H9 (cell line): ENCODE measurements at places on chromosomes 5 and 9.

- peak; percentile 41 for DNase-seq
Observed at GRCh38 chr5:152246401-152246800, 158.7 kb downstream of the NMUR2 start.

DNA sequence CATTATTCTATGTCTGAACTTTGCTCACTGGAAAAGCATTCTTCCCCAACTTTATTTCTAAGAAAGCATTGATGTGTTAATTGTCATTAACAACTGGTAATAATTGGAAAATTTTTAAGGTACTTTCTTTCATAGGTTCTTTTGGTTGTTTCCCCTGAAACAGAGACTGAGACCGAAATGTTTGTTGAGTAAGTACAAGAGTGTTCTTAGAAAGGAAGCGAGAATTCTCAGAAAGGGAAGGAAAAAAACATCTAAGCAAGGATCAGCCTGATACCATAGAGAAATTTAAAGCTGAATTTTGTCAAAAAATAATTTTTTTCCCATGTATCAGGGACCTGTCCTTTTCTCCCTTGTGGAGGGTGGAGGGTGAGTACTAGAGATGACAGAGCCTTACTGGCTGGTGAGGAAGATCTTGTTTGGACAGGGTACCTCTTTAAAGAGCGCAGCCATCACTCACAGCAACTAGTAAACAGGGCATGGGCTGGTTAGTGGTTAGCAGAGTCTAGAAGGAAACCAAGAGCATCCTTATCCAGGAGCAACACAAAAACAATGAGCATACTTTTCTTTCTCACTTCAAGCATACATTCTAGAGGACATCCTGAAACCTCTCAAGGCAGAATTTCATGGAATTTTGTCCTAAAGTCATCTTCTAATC, 898.5 kb downstream of the DNAH5 start:
- DNase-seq = no peak

- DNase-seq = no peak
Observed at GRCh38 chr5:15585841-15586591, 86.0 kb downstream of the FBXL7 start.

DNA sequence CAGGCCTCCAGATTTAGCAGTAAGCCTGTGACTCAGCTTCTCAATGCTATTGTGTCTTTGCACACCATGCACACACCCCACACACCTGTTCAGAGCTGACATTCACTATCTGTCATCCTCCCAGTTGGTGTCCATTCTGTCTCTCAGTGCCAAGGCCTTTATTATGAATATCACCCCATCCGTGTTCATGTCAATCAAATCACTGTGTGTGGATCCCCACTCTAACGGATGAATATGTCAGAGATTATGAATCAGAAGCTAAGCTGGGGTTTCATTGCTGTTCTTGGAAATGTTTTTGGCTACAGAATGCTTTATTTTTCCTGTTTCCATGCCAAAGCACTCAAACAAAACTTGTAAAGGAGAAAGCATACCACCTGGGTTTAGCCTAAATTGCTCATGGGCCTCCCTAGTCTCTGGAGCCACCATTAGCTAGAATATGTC, 9.4 kb upstream of the MAMDC2 start:
- no peak for DNase-seq

GRCh38 chr9:81335879-81336421, 353.4 kb downstream of the TLE1 start:
- no peak for DNase-seq

DNA sequence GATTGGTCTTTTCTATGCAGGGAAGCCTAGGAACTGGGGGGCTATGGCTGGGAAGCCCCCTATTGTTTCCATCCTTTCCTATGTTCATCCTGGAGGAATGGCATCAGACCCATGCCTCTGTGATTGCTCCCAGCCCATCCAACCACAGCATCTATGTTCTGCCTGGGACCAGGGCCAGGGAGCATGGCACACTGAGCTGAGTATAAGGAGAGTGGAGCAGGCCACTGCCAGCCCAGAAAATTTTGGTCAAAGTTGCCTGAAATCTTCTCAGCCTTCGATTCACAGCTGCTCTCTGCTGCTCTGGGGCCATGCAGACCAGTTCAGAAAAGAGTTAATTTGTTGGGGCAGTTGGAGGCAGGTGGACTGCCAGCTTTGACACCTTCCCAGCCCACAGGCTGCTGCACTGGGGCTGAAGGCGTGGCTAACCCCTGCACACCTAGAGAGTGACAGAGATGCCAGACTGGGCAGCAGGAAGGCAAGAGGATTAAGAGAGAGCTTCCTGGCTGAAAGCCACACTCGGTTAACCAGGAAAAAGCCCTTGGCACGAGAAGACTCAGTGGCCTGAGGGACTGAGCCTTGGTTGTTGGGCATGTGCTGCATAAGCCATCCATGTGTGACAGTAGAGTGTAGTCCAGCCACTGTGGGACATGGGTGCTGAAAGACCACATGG, 12.1 kb downstream of the TGFBI start:
- DNase-seq = no peak
